Large intestine (tissue), 12 donors: ENCODE measurements at places on chromosomes 4 and X.

DNA sequence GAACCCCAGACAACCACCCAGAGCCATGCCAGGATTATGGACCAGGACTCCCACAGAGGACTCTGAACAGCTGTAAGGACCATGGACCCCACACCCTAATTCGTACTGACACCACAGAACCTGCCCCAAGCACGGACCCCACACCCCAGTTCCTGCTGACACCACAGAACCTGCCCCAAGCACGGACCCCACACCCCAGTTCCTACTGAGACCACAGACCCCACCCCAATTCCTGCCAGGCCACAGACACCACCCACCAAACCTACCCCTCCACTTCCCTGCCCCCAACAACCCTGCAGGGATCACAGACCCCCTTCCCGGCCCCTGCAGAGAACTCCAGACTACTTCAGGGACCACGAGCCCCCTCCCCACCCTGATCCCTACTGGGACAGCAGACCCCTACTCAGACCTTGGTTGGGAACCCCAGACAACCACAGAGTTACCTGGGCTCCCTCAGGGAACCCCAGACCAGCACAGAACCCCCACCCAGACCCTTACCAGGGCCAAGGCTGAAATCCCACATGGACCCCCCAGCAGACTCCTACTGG lies 1.4 kb upstream of the DHRSX start:
- no peak for DNase-seq

GRCh38 chr4:102760645-102761295 lies at the start of gene MANBA:
TSS of gene MANBA (minus strand) at chr4:102760968. CDS start at chr4:102760894, 74 bp downstream.
- DNase-seq, result peak; percentile 72

DNA sequence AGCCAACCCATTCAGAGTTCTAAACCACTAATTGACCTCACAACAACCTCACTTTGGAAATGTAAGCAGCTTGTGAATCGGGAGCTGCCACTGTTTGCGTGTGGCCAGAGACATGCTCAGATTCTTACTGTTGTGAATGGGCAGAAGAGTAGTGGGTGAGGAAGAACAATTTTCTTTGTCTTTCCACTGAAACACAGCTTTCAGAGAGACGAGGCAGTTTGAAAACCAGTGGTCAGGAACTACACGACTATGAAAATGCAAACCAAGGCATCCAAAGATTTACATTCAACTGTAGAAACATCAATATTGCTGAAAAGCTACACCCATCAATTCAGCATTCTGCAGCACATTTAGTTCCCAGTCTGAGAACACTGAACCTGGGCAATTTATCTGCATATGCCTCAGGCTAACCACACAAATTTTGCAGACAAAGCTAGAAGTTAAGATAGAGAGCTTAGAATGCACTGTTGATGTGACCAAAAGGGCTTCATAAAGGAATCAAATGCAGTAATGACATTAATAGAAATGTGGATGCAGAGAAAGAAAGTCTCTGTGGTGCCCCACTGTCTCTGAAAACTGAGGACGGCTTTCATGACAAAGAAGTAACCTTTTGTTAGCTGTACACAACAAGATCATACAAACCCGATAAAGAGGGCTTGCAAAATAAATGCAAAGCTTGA lies 134.3 kb downstream of the APBB2 start:
- no peak for DNase-seq

DNA sequence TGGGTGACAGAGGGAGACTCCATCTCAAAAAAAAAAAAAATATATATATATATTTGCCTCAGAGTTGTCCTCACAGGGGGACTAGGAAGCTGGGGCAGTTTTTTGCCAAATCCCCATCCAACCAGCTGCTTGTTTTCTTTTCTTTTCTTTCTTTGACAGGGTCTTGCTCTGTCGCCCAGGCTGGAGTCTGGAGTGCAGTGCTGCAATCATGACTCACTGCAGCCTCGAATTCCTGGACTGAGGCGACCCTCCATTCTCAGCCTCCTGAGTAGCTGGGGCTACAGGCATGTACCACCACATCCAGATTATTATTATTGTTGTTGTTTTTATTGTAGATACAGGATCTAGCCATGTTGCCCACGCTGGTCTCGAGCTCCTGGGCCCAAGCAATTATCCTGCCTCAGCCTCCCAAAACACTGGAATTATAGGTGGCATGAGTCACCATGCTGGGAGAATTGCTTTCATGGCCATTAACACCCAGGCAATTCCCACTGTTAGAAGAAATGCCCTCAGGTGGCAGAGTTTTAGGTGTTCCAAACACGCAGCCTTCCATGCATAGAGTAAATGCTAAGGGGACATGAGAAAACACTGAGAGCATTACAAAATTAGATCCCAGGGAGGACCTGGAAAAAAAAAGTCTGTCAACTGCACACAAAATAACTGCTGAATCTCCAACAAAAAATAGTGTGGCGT lies 98.0 kb downstream of the ARHGAP6 start:
- DNase-seq, result no peak

- DNase-seq, result peak; percentile 79
These were observed 30.9 kb downstream of the FAM9C start for GRCh38 chrX:13013363-13014110.

- no peak for DNase-seq
These were observed 62.3 kb upstream of the ADRA2C start for GRCh38 chr4:3703677-3704521.

- DNase-seq, result no peak
These were observed 116.1 kb downstream of the ARHGAP10 start for GRCh38 chr4:147847751-147848590.

DNA sequence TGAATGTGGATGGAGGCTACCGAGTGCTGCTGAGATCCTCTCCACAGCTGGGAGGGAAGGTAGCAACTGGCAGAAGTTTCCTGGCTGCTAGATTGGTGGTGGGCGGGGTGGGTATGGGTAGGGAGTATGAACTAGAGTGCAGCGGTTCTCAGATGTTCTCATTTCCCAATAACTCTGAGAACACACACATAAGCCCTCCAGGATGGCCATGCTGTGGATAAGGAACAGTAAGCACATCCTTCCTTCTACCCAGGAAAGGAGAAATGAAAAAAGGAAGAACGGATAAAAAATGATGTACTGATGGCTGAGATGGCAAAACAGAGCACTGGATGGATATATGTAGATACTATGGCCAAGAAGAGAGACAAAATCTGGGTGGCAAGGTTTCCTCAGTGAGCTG lies 116.0 kb downstream of the ZNF827 start:
- DNase-seq, result no peak

- DNase-seq, result no peak
These were observed 21.9 kb upstream of the LINC00632 start for GRCh38 chrX:140687706-140688105.

GRCh38 chr4:26496207-26496783 lies 6.0 kb upstream of the CCKAR start:
- DNase-seq, result no peak

DNA sequence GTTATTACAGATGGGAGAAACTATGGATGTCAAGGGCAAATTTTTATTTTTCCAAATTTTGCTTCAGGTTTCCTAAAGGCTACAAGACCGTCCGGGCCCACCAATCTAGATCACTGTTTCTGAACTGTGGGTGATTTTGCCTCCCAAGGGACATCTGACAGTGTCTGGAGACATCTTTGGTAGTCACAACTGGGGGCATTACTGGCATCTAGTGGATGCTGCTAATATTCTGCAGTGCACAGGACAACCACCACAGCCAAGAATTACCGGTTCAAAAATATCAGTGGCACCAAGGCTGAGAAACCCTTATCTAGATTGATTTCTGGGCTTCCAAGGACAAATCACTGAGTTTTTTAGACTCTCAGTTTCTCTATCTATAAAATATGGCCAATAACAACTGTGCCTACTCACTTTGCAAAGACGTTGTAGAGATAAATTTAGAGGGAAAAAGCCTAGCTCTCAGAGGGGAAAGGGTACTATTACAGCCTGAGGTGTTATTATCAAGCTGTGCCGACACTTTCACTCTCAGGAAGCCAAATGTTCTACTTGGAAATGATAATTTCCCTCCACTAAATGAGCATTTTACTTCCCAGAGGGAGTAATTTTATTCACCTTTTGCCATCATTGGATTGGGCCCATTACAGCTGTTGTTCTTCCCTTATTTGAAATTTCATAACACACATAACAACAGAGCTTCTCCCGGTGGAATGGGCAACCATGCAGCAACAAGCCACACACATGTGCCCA lies 442.1 kb downstream of the CENPC start:
- DNase-seq, result no peak

GRCh38 chrX:48468693-48469691 lies 1.1 kb downstream of the SLC38A5 start:
- no peak for DNase-seq

DNA sequence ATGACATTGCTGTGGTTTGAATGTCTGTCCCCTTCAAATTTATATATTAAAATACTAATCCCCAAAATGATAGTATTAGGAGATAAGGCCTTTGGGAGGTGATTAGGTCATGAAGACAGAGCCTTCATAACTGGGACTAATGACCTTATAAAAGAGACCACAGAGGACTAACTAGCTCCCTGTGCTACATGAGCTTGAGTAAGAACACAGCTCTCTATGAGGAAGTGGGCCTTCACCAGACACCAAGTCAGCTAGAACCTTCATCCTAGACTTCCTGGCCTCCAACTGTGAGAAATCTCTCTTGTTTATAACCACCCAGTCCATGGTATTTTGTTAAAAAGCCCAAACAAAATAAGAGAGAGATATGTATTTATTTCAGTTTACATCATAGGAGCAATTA lies 242.2 kb upstream of the CTSO start:
- no peak for DNase-seq

DNA sequence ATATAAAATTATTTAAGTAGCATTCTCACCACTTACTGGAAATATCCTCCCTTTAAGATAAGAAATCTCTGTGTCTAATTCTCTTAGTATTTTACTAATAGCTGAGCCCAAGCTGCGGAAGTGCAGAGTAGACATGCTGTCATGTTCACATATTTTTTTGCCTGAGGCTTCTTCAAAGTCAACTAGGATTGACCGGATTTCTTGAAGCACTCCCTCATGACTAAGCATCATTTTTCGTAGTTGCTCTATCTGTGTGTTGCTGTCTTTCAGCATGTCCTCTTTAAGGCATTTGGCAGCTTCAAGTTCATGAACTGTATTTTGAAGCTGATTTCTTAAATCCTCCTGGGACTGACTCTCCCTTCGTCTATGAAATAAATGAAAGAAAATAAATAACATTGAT lies 36.9 kb downstream of the CCDC158 start:
- DNase-seq, result no peak

DNA sequence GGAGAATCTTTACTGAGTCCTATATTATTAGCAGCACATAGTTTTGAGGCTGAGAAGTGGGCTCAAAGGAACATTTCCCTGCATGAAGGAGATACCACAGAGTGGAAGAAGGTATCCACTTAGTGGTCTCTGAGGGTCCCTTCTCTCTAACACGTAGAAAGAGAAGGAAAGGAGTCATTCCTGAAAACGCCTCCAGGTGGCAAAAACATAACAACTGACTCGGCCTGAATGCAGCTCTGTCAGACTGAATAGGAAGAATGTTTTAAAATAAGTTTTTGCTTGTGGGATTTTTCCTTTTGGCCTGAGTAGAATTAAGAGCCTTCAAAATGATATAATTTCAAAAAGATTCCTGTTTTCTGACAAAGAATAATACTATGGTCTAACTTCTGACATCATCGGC lies 23.3 kb downstream of the RPGR start:
- DNase-seq, result no peak

- no peak for DNase-seq
These were observed 20.3 kb upstream of the SPON2 start for GRCh38 chr4:1192493-1193205.

DNA sequence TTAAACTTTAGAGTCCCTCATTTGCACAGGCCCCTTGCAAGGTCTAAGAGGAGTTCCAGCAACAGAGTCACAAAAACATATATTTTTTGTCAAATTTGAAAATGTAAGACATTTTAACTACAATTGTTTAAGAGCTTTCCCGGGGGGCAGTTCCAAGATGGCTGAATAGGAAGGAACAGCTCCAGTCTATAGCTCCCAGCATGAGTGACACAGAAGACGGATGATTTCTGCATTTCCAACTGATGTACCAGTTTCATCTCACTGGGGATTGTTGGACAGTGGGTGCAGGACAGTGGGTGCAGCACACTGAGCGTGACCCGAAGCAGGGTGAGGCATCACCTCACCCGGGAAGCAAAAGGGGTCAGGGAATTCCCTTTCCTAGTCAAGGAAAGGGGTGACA lies 71.4 kb upstream of the NMU start:
- no peak for DNase-seq

DNA sequence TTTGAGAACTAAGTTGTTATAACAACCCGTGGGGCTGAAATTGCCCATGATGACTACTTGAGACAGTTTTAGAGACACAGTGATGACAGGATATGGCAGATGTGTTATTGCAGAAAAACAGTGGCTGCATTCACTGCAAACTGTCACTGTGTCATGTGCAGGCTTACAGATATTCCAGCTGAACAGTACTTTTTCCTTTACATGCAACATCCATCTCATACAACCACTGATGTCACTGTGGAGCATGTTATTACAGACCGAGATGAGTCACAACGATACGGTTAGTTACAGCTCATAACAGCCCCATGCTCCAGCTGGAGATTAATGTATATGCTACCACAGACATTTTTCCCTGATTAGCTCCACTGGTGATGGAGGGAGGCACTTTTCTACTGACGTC lies 207.4 kb downstream of the TMA16 start:
- DNase-seq, result no peak

DNA sequence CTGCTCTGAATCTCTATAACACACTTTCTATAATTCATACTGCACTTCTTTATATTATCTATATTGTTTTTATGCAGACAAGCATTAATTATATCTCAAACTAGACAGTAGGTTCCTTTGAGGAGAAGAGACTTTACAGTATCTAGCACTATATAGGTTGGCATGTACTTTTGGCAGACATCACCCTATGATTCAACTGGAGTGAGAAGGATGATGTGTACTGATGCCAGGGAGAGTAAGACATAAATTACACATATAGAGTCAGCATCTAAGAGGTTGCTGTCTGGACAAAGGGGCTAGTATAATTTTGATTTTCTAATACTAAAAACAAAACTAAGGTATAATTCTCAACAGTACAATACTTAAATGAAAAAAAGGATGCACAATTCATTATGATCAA lies 5.1 kb upstream of the RBM41 start:
- DNase-seq, result no peak

GRCh38 chr4:25592736-25593135 lies 62.9 kb upstream of the SLC34A2 start:
- DNase-seq, result no peak

GRCh38 chr4:16692524-16692923 lies 205.9 kb downstream of the LDB2 start:
- DNase-seq, result no peak

GRCh38 chrX:47637546-47638195 lies 7.9 kb upstream of the CFP start:
- DNase-seq, result no peak

GRCh38 chr4:73019462-73020047 lies 50.0 kb downstream of the COX18 start:
- DNase-seq, result no peak
